ENCODE measurements at places on chromosomes 1 and 21. TPM values are rescaled to one million over a fixed set of nuclear protein-coding genes. Genes with fewer than 3 reads are reported as not detected.

The C1orf226 gene
- 3.4 TPM for total RNA-seq

The POU3F1 gene
- not detected for total RNA-seq

GRCh38 chr21:38839328-38840286 lies 33.9 kb downstream of the ETS2 start:
- no peak for DNase-seq
- H3K27ac ChIP-seq, result no peak overlapping the region
- H3K27me3 ChIP-seq, result no peaks in the 10 kb centered on the region
- no peak overlapping the region for H3K4me3 ChIP-seq
- no peaks in the 10 kb centered on the region for H3K36me3 ChIP-seq
- H3K4me1 ChIP-seq, result no peaks in the 10 kb centered on the region

- no peak overlapping the region for H3K27ac ChIP-seq
- no peak for DNase-seq
- H3K4me1 ChIP-seq, result no peaks in the 10 kb centered on the region
- no peaks in the 10 kb centered on the region for H3K27me3 ChIP-seq
These were observed 12.2 kb downstream of the DSTYK start for GRCh38 chr1:205199090-205199930.

The EFNA4 gene
- total RNA-seq, result 2.7 TPM

- H3K27me3 ChIP-seq, result no peaks in the 10 kb centered on the region
- H3K27ac ChIP-seq, result peak overlapping the region; percentile 74
- no peaks in the 10 kb centered on the region for H3K4me1 ChIP-seq
- H3K4me3 ChIP-seq, result no peak overlapping the region
- no peak for DNase-seq
These were observed 17.3 kb upstream of the C1orf159 start for GRCh38 chr1:1132956-1133750.

DNA sequence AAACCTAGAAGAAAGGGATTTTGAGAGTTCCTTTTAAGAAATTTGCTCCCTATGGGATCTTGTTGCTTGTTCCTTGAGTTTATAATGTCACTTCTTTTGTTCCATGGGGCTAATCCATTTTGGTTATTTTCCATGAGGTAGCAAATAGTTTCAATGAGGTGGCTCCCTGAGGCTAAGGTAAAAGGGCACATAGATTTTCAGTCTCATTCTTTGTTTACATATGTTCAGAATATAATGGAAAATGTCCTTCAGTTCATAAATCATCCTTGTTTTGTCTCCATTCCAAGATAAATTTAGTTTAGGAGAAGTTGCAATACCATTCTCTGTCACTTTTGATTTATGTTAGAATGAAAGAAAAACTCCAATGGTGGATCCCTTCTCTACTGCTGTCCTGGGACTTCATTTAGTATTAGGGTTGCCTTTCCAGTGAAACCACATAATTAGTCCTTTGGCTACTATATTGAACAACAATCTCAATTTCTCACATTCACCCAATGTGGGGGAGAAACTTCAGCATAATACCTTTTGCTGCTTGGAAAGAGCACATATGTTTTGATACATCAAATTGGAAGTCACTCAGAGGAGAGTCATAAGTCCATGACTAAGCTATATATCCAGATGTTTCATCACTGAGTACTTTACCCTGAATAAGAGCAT lies 80.9 kb upstream of the ADAMTS5 start:
- H3K4me3 ChIP-seq, result no peak overlapping the region
- no peak overlapping the region for H3K27ac ChIP-seq
- no peaks in the 10 kb centered on the region for H3K4me1 ChIP-seq
- no peak for DNase-seq
- no peaks in the 10 kb centered on the region for H3K27me3 ChIP-seq

- no peak for DNase-seq
- H3K36me3 ChIP-seq, result no peaks in the 10 kb centered on the region
- H3K4me3 ChIP-seq, result no peak overlapping the region
- H3K4me1 ChIP-seq, result no peaks in the 10 kb centered on the region
- no peak overlapping the region for H3K27ac ChIP-seq
These were observed 107.3 kb downstream of the RNF220 start for GRCh38 chr1:44512313-44512885.

DNA sequence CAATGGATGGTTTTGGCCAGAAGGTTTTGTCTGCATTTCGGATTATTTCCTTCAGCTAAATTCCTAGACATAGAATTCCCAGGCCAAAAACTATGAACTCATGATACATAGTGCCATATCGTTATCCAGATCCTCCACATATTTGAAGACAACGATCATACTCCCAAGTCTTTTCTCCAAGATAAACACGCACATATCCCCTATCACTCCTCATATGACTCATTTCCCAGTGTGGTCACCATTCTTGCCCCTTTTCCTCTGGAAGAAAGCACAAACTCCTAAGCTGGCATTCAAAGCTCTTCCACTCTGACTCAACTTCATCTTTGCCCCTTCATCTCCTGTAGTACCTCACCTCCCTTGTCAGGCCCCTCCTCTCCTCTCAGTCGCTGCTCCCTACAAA lies 277.6 kb downstream of the PLPP3 start:
- H3K4me1 ChIP-seq, result no peaks in the 10 kb centered on the region
- no peaks in the 10 kb centered on the region for H3K27me3 ChIP-seq
- DNase-seq, result no peak
- H3K36me3 ChIP-seq, result no peaks in the 10 kb centered on the region
- no peak overlapping the region for H3K4me3 ChIP-seq

The ADCY10 gene
- 0.03 TPM for total RNA-seq
